ENCODE measurements at places on chromosomes 16 and 17.

- no peak for DNase-seq
Observed at GRCh38 chr17:49229805-49230600, 584 bp downstream of the PHOSPHO1 start.

GRCh38 chr17:31249835-31250141 is 47.3 kb downstream of the OMG start:
- DNase-seq, result no peak

GRCh38 chr17:49460401-49460800 is 34.7 kb upstream of the NGFR start:
- no peak for DNase-seq

DNA sequence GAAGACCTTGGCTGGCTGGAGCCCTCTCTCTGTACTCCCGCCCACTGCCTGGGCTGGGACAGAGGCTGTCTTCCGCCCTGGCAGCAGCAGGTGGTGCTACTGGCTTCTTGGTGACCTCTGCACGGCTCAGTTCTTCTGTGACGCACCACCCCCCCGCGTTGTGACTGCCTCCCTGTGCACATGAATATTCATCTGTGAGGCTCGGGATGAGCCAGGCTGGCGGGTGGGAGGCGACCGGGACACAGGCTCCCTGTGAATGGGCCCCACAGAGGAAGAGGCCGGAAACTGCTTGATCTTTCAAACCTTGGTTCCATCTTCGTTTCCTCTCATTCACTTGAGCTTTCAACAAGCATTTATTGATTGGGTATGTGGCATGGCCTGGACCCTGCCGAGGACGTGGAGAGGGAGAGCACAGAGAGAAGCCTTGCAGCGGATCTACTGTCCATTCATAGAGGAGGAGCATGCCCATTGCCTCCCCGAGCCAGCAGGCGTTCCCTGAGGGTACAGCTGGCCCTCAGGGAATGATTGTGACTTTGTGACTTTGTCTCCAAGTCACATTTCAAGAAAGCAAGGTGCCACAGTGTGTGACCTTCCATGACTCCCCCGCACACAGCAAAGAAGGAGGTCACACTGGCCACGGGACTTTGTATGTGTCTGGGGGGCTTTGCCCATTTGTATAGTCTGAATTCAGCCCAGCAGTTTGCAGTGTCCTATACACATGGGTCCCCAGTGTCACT is 45.0 kb downstream of the B9D1 start:
- DNase-seq, result no peak

GRCh38 chr16:35745821-35746248 is 2286.4 kb downstream of the TP53TG3F start:
- DNase-seq, result no peak

DNA sequence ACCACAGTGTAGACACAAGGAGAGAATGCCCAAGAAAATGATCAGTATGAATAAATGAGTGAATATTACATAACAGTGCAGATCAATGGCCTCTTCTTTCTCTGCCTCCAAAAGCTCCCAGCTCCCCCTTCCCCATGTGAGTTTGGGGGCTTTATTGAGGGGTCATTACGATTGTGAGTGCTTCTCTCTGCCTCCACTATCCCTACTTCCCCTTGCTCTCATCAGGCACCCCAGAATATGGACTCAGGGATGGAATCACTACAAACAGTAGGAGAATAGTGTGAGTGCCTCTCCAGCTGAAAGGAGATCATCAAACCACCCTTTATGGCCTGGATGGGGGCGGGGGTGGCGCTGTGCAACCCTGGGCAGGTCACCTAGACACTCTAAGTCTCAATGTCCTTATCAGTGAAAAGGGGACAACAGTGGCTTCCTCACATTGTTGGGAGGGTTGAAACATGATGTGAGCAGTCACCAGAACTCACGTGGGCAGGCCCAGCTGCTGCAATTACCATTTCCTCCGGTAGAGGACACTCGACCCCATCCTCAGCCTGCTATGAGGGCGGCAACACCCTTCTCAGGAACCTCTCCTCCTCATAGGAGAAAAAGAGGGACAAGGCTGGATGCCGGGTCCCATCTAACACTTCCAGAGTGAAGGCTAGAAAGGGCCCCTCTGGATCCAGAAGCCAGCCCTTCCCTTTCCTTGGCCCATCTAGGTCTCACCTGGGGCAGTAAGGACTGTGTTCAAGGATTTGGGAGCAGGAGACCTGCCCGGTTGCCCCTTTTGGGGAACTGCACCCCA is 2.1 kb upstream of the EPOP start:
- DNase-seq, result peak; percentile 70

GRCh38 chr16:13136901-13137300 is 235.5 kb downstream of the SHISA9 start:
- DNase-seq, result no peak

DNA sequence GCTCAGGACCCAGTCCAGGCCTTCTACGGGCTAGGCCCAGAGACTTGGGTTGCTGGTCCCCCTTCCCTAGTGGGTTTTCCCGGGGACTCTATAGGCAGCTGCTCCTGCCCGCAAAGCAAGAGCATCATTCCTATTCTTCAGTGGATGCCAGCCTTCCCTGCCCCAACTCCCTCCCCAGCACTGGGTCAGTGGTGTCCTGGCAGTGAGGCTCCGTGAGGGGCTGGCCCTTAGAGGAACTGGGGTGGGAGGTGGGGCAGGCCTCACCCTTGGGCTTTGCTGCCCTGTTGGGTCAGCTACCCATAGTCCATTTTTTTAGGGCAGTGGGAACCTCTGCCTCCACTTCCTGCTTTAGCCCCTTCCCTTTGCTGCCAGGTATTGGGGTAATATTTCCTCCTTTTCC is 7.9 kb upstream of the PLEKHG4 start:
- no peak for DNase-seq

GRCh38 chr17:30211371-30211770 is 24.1 kb downstream of the SLC6A4 start:
- DNase-seq, result no peak

DNA sequence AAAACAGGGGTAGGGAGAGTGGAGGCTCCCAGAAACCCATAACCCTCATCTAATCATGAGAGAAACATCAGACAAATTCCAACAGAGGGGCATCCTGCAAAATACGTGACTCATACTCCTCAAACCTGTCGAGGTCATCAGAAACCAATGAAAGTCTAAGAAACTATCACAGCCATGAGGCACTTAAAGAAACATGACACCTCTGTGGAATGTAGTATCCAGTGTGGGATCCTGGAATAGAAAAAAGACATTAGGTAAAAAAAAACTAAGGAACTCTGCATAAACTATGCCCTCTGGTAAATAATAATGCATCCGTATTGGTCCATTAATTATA is 16.4 kb downstream of the CDH5 start:
- no peak for DNase-seq

DNA sequence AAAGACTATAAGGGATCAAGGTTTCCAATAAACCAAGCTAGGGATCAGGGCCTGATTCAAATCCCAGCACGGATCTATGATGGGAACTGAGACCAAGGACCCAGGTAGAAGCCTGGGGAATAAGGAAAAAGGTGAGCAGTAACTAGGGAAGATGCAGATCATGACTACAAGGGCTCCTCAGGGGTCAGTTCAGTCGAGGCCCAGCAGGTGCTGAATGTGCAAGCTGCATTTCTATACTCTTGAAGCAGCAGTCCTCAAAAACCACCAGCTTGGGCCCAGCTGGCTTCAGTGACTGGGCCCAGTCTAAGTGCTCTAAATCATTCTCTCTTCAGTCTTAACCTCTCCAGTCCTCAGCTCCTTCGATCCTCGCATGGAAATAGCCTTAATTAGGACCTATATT is 228.8 kb upstream of the AXIN2 start:
- DNase-seq, result no peak

GRCh38 chr17:20116683-20117309 is 107.6 kb downstream of the SPECC1 start:
- peak; percentile 20 for DNase-seq

- peak; percentile 31 for DNase-seq
Observed at GRCh38 chr17:50866950-50867362, 802 bp upstream of the TOB1 start.

- DNase-seq, result peak; percentile 19
Observed at GRCh38 chr17:66667491-66668030, 167.4 kb upstream of the CACNG5 start.

GRCh38 chr17:68054296-68054900 is 18.9 kb downstream of the KPNA2 start:
- no peak for DNase-seq

DNA sequence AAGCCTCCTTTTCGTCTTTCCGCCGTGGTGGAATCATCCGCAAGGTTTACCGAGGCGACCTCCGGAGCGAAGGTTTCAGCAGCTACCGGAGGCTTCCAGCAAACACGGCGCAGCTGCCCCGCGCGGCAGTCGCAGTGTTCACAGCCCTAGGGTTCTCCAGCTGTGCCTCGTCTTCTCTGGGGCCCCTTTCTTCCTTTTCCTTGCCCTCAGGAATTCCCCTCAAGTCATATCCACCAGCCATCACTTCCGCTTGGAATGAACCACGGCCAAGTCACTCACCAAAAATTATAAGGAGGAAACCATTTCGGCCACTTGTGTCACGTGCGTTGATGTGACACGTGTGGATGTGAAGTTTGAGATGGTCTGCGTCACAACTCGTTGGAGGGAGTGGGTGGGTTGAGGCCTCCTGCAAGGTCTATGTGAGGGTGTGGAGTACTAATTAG is 636 bp upstream of the ERN1 start:
- DNase-seq, result no peak

GRCh38 chr17:50184064-50184463 is 17.4 kb downstream of the COL1A1 start:
- no peak for DNase-seq

DNA sequence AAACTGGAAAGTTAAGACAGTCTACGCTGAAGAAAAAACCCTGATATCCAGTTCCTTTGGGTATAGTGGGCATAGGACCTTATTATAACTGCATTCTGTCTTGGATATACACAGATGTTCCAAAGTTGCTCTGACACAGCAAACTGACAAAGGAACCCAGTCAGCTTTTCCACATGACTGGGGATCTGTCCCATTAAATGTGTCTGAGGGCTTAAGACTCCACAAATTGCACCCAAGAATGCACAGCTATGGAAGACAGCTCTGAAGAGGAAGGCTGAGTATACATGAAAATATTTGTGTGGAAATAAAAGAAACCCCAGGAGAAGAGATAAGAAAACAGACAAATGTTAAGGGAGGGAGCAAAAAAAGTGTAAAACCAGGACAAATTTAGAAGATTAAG is 114.1 kb downstream of the SPAG9 start:
- no peak for DNase-seq

GRCh38 chr16:75732871-75733270 is 6.6 kb upstream of the CPHXL start:
- no peak for DNase-seq

GRCh38 chr17:46859996-46860395 is 8.6 kb downstream of the WNT9B start:
- no peak for DNase-seq

- DNase-seq, result no peak
Observed at GRCh38 chr16:56625943-56626654, 518 bp downstream of the MT1E start.

- no peak for DNase-seq
Observed at GRCh38 chr16:57145046-57146021, 40.5 kb downstream of the PSME3IP1 start.

DNA sequence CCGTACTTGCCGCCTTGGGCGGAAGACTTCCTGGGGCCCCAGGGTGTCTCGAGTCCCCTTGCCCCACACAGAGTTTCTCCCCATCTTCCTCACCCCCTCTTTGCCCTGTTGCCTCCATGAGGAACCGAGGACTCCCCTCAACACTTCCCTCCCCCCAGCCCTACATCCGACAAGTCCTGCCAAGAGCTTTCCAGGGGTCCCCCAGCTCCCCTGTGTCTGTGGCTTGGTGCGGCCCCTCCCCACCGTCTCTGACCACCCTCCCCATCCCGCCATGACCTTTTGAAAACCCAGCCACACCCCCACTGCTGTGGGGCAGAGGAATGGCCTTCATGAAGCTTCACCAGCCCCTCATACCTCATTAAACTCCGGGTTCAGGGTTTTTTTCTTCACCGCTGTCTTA is 11.4 kb downstream of the SCGB1C2 start:
- no peak for DNase-seq

- no peak for DNase-seq
Observed at GRCh38 chr17:6126768-6127167, 56.6 kb downstream of the WSCD1 start.

DNA sequence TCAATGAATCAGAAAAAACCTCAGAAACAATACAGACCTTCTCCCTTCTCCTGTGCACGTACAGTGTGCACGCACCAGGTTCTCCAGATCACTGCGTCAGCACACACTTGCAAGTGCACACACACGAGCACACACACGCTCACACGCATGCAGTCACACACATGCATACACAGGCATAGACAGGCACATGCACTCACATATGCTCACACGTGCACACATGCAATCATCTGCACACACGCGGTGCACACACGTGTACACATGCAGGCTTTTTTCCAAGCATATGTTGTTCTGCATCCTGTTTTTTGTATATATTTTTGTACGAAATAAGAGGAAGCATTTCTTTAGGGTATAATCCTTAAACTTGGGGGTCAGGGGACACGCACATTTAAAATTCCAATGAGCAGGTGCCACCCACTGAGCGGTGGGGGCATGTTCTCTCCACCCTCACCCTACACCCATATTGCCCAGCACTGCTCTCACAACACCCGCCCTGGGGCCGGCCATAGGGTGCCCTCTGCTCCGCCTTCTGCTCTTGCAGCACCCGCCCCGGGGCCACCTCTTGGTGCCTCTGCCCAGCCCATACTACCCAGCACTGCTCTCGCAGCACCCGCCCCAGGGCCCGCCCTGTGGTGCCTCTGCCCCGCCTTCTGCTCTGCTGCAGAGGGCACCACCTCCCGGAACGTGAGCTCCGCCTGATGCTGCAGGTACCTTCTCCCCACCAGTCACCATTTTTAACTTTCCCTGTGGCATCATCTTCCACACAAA is 20.9 kb downstream of the KLHDC4 start:
- DNase-seq, result no peak

GRCh38 chr17:50268743-50269275 is 5.5 kb upstream of the TMEM92 start:
- no peak for DNase-seq

- no peak for DNase-seq
Observed at GRCh38 chr16:56353054-56353921, 72.1 kb downstream of the AMFR start.

GRCh38 chr17:1553354-1554266 is 9.0 kb downstream of the PITPNA start:
- no peak for DNase-seq

DNA sequence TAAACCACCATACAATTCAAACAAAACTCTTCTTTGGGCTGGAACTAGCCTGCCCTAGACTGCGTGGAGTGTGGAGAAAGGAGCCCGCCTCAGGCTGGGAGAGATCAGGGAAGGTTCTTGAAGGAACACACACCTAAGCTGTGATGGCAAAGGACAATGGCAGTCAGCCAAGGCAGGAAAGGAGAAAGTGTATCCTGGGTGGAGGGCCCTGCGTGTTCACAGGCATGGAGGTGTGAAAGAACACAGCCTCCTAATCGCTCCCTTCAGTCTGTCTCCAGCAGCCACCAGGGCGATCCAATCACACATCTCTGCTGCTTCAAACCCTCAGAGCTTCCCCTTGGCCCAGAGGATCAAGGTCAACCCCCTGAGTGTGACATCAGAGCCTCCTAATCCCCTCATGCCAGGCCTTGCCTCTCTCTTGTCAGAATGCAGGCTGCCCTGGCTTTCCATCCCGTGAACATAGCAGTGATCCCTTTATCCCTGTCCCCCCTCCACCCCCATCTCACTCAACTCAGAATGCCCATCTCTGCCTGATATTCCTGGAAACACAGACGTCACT is 173.0 kb downstream of the KATNIP start:
- no peak for DNase-seq

- no peak for DNase-seq
Observed at GRCh38 chr16:29977063-29977825, 3.6 kb downstream of the TAOK2 start.

GRCh38 chr16:7843261-7843660 is 510.6 kb downstream of the RBFOX1 start:
- DNase-seq, result no peak

Data from stimulated activated CD8-positive, alpha-beta memory T cell treated with anti-CD3 and anti-CD28 coated beads, Interleukin-15, amount 100 ng/mL, for 1 hour (primary cell).